ENCODE measurements at places on chromosomes 3 and 15.

DNA sequence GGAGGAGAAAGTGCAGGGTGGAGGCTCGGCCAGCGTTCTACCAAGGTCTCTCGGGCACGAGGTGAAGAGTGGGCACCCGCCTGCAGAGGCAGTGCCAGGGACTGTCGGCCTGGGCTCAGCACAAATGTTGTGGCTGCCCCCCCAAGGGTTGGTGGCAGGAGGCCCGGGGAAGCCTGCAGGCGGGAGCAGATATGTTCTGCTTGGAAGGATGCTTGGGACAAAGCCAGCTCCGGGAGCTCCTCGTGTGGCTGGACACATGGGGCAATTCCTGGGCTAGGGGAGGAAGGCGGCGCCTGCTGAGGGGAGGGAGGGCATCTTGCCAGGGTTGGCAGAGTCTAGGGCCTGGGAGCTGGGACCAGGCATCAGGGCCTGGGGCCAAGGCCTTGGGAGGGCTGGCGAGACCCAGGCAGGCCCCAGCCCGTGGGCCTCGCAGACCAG lies 30.4 kb upstream of the FBLN2 start:
- DNase-seq, result no peak

- no peak for DNase-seq
Observed at GRCh38 chr3:156252656-156253055, 132.3 kb downstream of the KCNAB1 start.

- no peak for DNase-seq
Observed at GRCh38 chr3:142105991-142106390, 43.4 kb downstream of the TFDP2 start.

DNA sequence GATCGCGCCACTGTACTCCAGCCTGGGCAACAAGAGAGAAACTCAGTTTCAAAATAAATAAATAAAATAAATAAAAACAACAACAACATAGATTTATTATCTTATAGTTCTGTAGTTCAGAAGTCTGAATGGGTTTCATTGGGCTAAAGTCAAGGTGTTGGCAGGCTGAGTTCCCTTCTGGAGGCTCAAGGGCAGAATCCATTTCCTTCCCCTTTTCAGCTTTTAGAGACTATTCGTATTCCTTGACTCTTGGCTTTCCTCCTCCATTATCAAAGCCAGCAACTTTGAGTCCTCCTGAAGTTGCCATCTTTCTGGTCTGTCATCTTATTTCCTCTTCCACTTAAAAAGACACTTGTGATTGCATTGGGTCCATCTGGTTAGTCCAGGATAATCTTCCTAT lies 12.1 kb downstream of the BLM start:
- no peak for DNase-seq

DNA sequence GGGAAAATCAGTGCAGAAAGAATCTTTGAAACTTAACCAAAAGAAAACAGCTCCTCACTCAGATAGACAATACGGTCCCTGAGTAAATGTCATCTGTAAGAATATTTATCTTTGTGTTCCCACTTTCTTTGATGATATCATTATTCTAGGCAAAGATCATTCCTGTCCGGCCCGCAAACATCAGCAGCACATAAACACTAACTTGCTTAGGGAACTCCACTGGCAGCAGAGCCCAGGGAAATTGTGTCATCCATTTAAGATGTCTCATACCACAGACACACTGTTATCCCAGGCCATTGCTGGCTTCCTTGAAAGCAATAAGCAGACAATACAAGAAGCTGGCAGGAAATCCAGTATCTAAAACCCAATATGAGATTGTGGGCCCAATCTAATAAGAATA lies 20.1 kb upstream of the CD96 start:
- no peak for DNase-seq

DNA sequence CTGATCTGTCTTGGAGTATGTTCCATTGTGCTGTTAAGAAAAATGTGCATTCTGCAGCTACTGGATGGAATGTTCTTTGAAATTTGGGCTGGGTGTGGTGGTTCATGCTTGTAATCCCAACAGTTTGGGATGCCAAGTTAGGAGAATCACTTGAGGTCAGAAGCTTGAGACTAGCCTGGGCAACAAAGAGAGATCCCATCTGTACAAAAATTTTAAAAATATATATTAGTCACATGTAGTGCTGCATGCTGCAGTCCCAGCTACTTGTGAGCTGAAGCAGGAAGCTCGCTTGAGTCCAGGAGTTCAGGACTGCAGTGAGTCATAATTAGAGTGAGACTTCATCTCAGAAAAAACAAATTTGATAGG lies 62.8 kb upstream of the PLSCR4 start:
- no peak for DNase-seq

GRCh38 chr3:51275111-51275805 lies 109.8 kb upstream of the MANF start:
- DNase-seq, result no peak

GRCh38 chr3:111476701-111477100 lies 65.3 kb upstream of the CD96 start:
- DNase-seq, result no peak
